ENCODE measurements at places on chromosomes 4 and X. TPM values are rescaled to one million over a fixed set of nuclear protein-coding genes. Genes with fewer than 3 reads are reported as not detected.

Gene SLC10A6
- not detected for total RNA-seq

Gene MYOZ2
- total RNA-seq, result not detected

Gene TRMT2B
- 23.6 TPM for total RNA-seq

Gene PROM1
- not detected for total RNA-seq

Gene CHRDL1
- total RNA-seq, result not detected

Gene LRP2BP
- total RNA-seq, result 0.70 TPM

Gene CHIC2
- 14.0 TPM for total RNA-seq

Gene AREG
- not detected for total RNA-seq

Gene NEUROG2
- total RNA-seq, result not detected

Gene CENPI
- total RNA-seq, result 26.2 TPM

Gene PFKFB1
- total RNA-seq, result 0.27 TPM

Gene DUSP9
- not detected for total RNA-seq

Gene CMC4
- total RNA-seq, result 6.3 TPM

Gene VGLL1
- total RNA-seq, result not detected

Gene GPM6B
- not detected for total RNA-seq
